ENCODE measurements at places on chromosomes 7 and 10.
A peak's percentile ranks its signal among the peaks of the same experiment; 100 is the strongest.

GRCh38 chr10:92678206-92678605 lies 11.5 kb upstream of the HHEX start:
- DNase-seq = no peak

GRCh38 chr7:96045919-96046318 lies 273.6 kb downstream of the DYNC1I1 start:
- no peak for DNase-seq

GRCh38 chr10:44411251-44411650 lies 26.4 kb upstream of the CXCL12 start:
- no peak for DNase-seq

GRCh38 chr10:26156019-26156418 lies 60.6 kb upstream of the GAD2 start:
- no peak for DNase-seq

DNA sequence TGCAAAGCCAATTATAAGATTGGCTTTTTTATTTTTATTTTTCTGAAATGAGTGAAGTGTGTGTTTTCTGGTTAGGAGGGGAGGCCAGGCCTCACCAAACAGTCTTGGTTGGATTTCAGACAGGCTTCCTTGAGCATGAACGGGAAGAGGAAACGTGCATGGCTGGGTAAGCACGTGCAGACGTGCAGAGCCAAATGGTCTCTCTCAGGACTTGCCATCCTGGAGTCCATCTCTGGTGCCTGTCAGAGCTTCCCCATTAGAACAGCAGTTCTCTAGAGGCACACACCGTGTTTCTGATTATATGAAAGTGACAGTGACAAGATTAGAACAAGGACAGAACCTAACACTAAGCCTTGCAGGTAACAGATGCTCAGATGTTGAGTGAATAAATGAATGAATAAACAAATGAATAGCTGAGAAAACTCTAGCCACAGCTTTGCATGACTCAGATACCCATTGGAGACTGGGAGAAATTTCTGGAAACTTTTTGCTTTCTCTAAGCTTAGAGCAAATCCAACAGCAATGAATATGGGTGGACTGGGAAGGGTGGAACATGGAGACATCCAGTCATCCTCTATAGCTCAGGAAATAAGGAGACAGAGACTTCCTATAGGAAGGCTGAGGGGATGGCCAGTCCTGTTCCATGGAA lies 11.8 kb upstream of the CALD1 start:
- DNase-seq = no peak

GRCh38 chr7:135704698-135705097 lies 23.3 kb downstream of the SLC13A4 start:
- no peak for DNase-seq

DNA sequence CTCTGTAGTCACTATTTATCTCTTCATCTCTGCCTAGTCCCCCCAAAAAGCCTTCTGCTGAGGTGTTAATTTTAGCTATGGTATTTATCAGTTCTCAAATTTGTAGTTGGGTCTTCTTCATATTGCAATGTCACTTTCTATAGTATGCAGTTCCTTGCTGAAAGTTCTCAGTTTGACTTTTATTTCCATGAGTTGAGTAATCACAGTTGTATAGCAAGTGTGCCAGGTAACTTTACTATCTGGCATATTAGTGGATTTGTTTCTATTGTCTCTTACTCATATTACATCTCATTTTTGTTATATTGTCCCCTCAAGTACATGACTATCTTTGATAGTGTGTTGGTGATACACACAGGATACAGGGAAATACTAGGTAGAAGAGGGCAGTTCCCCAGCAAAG lies 152.8 kb downstream of the CUBN start:
- DNase-seq = no peak

DNA sequence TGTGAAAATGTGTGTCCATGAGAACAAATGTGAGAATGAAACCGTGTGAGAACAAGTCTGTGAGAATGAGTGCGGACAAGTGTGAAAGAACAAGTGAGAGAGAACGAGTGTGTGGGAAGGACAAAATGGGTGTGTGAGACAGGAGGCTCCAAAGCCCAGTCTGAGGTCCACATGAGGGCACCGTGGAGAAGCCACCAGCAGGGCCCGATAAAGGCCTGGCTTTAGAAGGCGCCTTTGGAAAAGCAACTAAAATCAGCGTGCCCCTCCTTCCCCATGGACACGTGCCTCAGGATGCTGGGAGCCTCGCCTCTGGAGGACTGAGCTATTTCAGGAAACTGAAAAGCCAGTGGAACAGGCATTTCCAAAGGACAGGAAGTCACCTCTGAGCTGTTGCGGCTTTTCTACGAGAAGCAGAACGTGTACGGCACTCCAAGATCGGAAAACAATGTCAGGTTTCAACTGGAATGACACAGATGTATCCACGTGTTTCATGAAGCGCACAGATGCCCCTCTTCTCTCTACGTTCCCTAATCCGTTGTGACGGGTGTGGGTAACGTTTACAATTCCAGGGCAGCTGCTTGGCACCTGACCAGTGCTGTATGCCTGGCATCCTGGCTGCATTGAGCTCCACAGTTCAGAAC lies 46.4 kb downstream of the ESYT2 start:
- no peak for DNase-seq

GRCh38 chr7:112594397-112594796 lies 113.6 kb downstream of the LSMEM1 start:
- DNase-seq = no peak

GRCh38 chr10:72315054-72315453 lies 39.7 kb downstream of the DNAJB12 start:
- DNase-seq = no peak

DNA sequence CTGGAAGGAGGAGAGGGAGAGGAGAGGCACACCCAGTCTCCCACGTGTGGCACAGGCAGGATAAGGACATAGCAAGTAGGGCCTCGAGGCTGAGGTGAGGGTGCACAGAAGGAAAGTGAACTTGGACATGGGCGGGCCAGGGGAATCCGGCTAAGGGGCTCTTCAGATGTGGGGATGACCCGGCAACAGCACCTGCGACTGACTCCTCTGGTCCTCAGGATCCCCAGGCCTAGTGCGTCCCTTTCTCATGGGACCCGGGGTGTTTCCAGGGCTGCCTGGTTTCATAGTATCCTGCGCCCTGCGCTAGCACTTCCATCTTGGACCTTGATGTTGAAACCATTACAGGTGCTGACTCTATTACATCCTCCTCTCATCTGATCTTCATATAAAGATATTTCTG lies 96.1 kb upstream of the LYZL2 start:
- no peak for DNase-seq

DNA sequence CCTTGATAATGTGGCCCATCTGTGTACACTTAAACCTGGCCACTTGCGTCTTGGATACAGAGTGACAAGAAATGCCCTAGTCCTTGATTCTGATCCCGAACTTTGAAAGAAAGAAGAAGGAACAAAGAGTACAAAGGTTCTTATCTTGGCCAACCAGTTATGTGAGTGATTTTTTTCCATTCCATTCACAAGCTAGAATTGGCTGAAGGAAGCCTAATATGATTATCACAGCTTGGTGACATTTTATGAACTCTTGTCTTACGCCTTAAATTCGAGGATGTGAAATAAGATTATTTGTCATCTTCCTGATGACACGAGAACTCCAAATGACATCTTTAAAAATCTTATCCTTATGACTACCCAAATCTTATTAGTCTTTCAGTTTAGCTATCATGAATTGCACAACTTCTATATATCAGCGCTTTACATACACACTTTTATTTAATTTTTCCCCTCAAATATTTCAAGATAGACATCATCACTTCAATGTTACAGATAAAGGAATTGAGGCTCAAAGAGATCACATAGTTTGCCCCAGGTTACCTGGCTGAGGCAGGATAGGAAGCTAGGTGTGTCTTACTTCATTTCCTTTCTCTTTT lies 13.0 kb upstream of the SP4 start:
- DNase-seq = no peak

GRCh38 chr7:70630440-70630817 lies 501.5 kb upstream of the GALNT17 start:
- no peak for DNase-seq

DNA sequence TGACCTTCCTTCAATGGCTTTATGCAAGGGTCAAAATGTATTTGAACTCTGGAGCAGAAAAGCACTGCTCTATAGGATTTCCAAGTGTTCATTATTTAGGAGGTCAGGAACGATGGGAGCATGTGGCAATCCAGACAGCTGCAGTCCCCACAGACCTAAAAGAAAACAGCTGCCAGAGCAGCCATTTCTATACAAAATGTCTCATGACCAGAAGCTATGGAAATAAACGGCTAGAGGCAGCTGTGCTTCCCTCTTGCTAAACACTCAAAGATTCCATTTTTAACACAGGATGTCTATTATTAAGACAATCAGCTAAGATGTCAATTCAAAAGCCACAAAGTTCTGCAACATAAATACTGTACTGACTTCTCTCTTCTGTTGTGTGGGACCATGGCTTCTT lies 879.1 kb upstream of the C7orf33 start:
- no peak for DNase-seq

- DNase-seq = no peak
Observed at GRCh38 chr10:75612904-75613684, 181.7 kb downstream of the LRMDA start.

GRCh38 chr7:27160546-27161213 lies 4.2 kb upstream of the HOXA7 start:
- peak; percentile 86 for DNase-seq

DNA sequence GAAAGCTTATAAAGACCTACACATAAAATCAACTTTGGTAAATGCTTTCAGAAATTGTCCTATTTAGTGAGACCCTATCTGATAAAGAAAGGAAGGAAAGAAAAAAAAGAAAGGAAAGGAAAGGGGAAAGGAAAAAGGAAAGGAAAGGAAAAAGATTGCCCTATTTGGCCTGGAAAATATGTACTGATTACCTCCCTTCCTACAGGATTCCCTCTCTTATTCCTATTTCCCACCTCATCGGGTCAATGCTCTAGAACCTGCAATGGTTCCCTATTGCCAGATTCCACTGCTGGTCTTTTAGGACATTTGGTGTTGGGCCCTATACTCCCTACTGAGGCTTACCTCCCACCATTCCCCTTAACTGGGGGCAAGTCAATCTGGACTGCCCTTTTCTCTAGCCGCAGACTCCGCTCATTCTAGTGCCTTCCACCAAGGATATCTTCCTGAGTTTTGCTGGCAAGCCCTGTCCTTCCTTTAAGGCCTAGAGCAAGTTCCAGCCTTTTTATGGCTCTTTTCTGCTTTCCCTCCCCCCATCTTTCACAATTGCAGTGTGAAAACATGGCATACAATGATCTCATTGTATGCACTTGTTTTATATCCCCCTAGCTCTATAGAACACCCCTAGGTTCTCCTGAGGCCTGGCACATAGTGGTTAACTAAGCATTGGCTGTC lies 4.4 kb downstream of the DDIT4 start:
- no peak for DNase-seq

- no peak for DNase-seq
Observed at GRCh38 chr7:85776691-85777345, 590.0 kb upstream of the SEMA3D start.

DNA sequence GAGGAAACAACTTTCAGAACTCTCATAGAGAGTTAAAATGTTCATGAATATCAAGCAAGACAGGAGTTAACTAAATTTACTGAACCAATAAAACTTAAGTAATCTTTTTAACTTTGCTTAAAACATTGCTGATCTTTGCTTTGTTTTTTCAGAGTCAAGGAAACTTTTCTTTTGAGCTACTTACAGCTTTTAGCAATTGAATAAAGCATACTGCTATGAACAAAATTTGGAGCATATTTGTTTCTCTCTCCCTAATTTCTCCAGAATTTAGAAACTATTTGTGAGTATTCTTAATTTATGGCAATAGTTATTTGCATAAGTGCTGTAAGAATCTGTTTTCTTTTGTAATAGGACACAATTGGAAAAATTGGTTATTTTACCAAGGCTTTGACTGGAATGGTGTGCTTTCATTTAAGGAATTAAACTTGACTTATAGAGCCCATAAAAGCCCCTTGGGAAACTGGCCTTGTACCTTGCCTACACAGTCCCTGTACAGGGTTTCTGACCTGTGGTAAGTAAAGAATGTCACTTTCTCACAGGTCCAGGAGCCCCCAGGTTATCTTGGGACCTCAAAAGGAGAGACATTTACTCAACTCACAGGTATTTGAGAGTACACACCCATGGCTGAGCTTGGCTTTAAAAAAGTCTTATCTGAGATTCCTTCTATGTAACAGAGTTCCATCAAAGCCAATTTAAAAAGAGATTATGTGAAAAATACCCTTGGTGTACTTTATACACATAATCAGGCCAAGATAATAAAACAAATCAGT lies 23.3 kb upstream of the KIAA1549 start:
- no peak for DNase-seq

GRCh38 chr7:34145603-34146002 lies 240.3 kb downstream of the BMPER start:
- no peak for DNase-seq

- DNase-seq = no peak
Observed at GRCh38 chr7:130986261-130986690, 252.3 kb upstream of the KLF14 start.

- DNase-seq = no peak
Observed at GRCh38 chr10:57716884-57717283, 550.8 kb downstream of the IPMK start.

DNA sequence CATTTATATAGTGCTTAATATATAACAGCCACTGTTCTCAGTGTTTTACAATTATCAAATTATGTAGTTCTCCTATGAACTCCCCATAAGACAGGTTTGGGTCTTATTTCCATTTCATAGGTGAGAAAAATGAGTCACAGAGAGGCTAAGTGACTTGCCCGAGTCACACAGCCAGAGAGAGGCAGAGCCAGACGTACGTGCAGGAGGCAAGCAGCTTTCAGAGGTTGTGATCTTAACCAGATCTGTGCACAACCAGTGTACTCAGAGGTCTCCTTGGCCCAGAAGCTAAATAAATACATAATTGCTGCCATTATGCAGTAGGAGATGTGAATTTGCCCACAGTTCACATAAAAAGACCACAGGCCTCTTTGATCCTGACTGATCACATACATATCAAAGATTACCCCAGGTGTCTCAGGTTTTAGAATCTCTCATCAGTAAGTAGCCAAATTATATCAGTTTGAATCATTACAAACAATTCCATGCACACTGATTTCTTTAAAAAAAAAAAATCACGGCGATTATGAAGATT lies 304.7 kb upstream of the AOAH start:
- no peak for DNase-seq

DNA sequence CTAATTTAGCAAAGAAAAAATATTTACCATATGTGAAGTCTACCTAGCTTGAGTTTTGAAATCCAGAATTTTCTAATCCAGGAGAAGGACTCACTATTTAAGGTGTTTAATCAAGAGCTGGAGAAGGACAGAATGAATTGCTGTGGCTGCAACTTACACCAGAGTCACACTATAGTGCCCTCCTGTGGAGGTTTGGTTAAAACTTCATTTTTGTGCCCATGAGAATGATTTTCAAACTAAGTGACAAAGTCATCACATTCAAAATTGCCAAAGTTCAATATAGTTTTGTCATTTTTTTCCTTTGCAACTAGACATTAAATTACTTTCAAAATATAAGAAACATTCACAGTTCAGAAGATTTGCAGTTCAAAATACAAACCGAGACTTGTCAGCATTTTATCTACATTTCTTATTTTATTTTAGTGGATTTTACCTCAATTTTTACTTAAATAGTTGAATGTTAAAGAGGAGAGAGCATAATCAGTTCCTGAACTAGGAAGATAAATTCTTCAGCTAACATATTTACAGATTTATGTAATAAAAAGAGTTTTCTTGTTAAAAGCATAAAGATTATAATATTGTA lies 70.7 kb downstream of the CABCOCO1 start:
- no peak for DNase-seq

- DNase-seq = no peak
Observed at GRCh38 chr7:73685311-73685710, 1.9 kb downstream of the BUD23 start.

Data from activated CD4-positive, CD25-positive, alpha-beta regulatory T cell treated with anti-CD3 and anti-CD28 coated beads, Interleukin-2, amount 50 U/mL, for 72 hours (primary cell).